ENCODE measurements at places on chromosomes 2 and 18. TPM values are rescaled to one million over a fixed set of nuclear protein-coding genes. Genes with fewer than 3 reads are reported as not detected.

GRCh38 chr2:215215637-215216036, 77.2 kb upstream of the ABCA12 start:
- H3K4me1 ChIP-seq, result 0 out of 2 replicates have a peak, but pooled peaks cover 3% of the 10 kb centered on the region
- H3K4me3 ChIP-seq, result no peak overlapping the region
- DNase-seq, result no peak
- H3K36me3 ChIP-seq, result no peaks in the 10 kb centered on the region
- no peaks in the 10 kb centered on the region for H3K27me3 ChIP-seq

GRCh38 chr18:5627776-5628511, 84.1 kb upstream of the EPB41L3 start:
- no peaks in the 10 kb centered on the region for H3K4me1 ChIP-seq
- no peak overlapping the region for H3K4me3 ChIP-seq
- no peaks in the 10 kb centered on the region for H3K36me3 ChIP-seq
- no peak overlapping the region for H3K27ac ChIP-seq
- no peak for DNase-seq
- no peaks in the 10 kb centered on the region for H3K27me3 ChIP-seq

GRCh38 chr2:140861666-140862065, 1269.2 kb downstream of the LRP1B start:
- H3K4me1 ChIP-seq, result no peaks in the 10 kb centered on the region
- H3K27ac ChIP-seq, result no peak overlapping the region
- no peak for DNase-seq
- no peaks in the 10 kb centered on the region for H3K36me3 ChIP-seq
- H3K27me3 ChIP-seq, result no peaks in the 10 kb centered on the region
- H3K4me3 ChIP-seq, result no peak overlapping the region

DNA sequence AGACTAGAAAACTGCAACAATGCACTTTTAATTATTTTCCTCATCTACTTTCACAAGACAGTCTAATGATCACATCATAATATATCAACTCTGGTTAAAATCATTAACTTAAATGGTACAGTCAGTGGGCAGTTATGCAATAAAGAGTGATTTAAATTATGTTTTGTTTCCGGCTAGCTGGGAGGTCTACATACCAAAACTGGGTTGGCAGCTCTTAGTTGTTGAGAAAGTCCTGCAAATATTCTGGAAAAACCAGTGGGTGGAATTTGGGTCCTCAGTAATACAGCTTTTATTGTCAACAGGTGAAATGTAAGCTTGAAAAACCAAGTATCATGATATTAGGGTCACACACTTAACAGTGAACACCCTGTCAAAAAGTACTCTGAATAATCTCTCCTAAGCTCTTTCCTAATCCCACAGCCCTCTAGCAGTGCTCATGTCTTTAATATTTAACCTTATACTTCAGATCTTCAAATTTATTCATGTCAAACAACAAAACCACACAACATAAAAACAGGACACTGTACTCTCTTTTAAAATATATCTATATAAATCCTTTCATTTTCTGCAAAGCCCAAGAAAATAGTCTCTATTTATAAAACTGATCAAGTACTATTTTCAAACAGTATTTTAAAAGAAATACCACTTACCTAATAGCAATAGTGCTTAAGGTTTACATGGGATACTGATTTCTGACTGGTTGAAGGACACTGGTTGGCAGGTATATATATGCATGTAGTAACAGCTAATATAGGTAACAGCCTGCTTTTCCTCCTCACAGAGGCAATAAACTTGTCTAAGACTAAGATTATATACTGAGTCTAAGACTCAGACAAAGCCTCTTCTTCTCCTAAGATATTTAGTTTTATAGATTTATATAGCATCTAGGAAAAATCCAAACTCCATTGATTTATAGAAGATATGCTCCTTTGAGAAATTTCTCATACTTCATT, 103.8 kb downstream of the GAREM1 start:
- DNase-seq, result no peak
- no peaks in the 10 kb centered on the region for H3K27me3 ChIP-seq
- no peaks in the 10 kb centered on the region for H3K36me3 ChIP-seq
- H3K4me1 ChIP-seq, result peaks cover 92% of the 10 kb centered on the region

DNA sequence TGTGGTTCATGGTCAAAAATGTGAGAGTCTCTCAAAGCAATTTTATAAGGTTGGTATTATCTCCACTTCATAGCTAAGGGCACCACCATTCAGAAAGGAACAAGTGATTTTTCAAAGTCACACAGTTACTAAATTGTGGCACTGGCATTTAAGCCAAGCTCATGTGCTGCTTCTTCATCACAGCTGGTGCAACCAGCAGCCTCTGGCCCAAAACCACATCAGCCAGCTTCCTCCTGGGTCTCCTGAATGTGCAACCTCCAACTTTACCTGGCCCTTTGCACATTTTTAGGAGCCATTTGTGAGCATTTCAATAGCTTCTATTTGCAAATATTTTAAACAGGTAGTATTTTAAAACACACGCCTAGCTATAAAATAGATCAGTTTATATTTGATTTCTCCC, 293.7 kb downstream of the BCL11A start:
- no peak for DNase-seq
- no peaks in the 10 kb centered on the region for H3K27me3 ChIP-seq
- H3K4me1 ChIP-seq, result no peaks in the 10 kb centered on the region
- no peak overlapping the region for H3K27ac ChIP-seq
- no peak overlapping the region for H3K4me3 ChIP-seq
- no peaks in the 10 kb centered on the region for H3K36me3 ChIP-seq

GRCh38 chr2:161436411-161436810, 20.3 kb downstream of the TBR1 start:
- H3K4me3 ChIP-seq, result no peak overlapping the region
- H3K27ac ChIP-seq, result no peak overlapping the region
- no peaks in the 10 kb centered on the region for H3K36me3 ChIP-seq
- H3K27me3 ChIP-seq, result no peaks in the 10 kb centered on the region
- H3K4me1 ChIP-seq, result no peaks in the 10 kb centered on the region

GRCh38 chr2:205565142-205565522, 117.2 kb upstream of the NRP2 start:
- H3K4me1 ChIP-seq, result no peaks in the 10 kb centered on the region
- no peak overlapping the region for H3K27ac ChIP-seq
- no peaks in the 10 kb centered on the region for H3K36me3 ChIP-seq
- no peak for DNase-seq

GRCh38 chr2:238525990-238526389, 99.3 kb downstream of the ASB1 start:
- H3K4me1 ChIP-seq, result no peaks in the 10 kb centered on the region
- H3K36me3 ChIP-seq, result no peaks in the 10 kb centered on the region
- H3K27me3 ChIP-seq, result peaks cover 94% of the 10 kb centered on the region
- no peak overlapping the region for H3K27ac ChIP-seq

DNA sequence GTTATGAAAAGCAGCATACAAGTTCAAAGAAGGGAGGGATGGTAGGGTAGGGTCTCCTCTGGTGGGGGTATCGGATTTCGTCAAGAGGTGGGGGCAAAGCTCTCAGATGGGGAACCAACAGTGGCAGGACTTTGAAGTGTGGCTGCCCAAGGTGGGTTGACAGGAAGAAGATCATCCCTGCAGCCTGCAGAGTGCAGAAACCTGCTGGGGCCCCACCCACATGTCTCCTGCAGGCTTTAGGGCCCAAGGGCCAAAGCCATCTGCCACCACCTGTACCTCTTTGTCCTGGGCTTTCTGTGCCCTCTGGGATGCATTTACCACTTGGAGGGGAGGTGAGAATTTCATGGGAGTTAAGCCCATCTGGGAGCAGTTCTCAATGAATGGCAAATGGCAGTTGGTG, 42.7 kb downstream of the KCNF1 start:
- H3K27me3 ChIP-seq, result no peaks in the 10 kb centered on the region
- H3K27ac ChIP-seq, result no peak overlapping the region
- no peaks in the 10 kb centered on the region for H3K36me3 ChIP-seq
- H3K4me1 ChIP-seq, result no peaks in the 10 kb centered on the region
- no peak overlapping the region for H3K4me3 ChIP-seq

- H3K27ac ChIP-seq, result no peak overlapping the region
- H3K27me3 ChIP-seq, result peaks cover 71% of the 10 kb centered on the region
- no peak for DNase-seq
- no peak overlapping the region for H3K4me3 ChIP-seq
- H3K4me1 ChIP-seq, result no peaks in the 10 kb centered on the region
- H3K36me3 ChIP-seq, result no peaks in the 10 kb centered on the region
Measured at GRCh38 chr2:26591619-26592505, 49.3 kb downstream of the CIB4 start.

GRCh38 chr2:199395311-199395710, 62.4 kb downstream of the SATB2 start:
- H3K4me3 ChIP-seq, result no peak overlapping the region
- H3K4me1 ChIP-seq, result no peaks in the 10 kb centered on the region
- no peaks in the 10 kb centered on the region for H3K36me3 ChIP-seq
- H3K27me3 ChIP-seq, result no peaks in the 10 kb centered on the region

DNA sequence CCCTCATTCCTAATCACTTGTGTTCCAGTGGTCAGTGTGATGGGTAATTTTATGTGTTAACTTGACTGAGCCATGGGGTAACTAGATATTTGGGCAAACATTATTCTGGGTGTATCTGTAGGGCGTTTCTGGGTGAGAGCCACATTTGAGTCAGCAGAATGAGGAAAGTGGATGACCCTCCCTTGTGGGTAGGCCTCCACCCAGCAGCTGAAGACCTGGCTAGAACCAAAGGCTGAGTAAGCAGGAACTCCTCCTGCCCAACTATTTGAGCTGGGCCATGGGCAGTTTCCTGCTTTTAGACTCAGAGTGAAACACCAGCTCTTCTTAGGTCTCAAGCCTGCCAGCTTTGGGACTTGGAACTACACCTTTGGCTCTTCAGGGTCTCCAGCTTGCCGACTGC, 141.8 kb downstream of the ACKR3 start:
- H3K27me3 ChIP-seq, result peaks cover 8% of the 10 kb centered on the region
- no peaks in the 10 kb centered on the region for H3K36me3 ChIP-seq
- DNase-seq, result peak; percentile 83
- no peak overlapping the region for H3K4me3 ChIP-seq

DNA sequence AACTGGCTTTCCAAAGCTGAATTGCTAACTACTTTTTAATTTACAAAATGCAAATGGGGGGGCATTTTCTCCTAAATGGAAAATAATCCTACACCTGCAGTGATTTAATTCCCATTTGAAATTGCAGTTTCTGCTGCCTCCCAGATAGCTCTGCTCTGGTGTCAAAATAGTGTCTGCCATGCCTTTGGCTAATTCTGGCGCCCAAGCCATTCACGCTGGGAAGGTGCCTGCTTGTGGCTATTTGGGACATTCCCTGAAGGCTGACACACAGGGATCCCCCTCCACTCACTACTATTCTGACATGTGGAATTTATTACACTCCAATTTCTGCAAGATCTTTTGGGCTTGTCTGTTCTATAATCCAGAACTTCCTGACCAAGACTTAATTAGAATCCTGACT, 128.3 kb upstream of the SIX3 start:
- no peaks in the 10 kb centered on the region for H3K36me3 ChIP-seq
- H3K4me3 ChIP-seq, result no peak overlapping the region
- H3K27me3 ChIP-seq, result peaks cover 10% of the 10 kb centered on the region
- peak; percentile 25 for DNase-seq
- no peaks in the 10 kb centered on the region for H3K4me1 ChIP-seq

DNA sequence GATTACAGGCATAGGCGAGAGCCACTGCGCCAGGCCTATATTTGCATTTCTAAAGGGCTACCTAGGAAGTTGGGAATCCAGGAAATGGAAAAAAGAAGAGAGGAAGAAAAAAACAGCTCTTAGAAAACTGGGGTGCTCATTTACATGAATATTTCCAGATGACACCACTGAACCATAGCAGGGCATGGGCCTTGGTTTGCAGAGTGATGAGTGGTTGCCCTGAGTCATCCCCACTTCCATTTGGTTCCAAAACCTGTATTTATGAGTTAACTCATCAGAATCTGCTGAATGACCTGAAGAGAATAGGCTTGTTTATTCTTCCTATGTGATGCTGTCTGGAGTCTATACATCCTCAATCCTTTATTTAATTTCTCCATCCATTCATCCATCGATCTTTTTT, 36.2 kb downstream of the EHD3 start:
- H3K36me3 ChIP-seq, result no peaks in the 10 kb centered on the region
- no peak for DNase-seq
- no peaks in the 10 kb centered on the region for H3K27me3 ChIP-seq
- no peaks in the 10 kb centered on the region for H3K4me1 ChIP-seq

DNA sequence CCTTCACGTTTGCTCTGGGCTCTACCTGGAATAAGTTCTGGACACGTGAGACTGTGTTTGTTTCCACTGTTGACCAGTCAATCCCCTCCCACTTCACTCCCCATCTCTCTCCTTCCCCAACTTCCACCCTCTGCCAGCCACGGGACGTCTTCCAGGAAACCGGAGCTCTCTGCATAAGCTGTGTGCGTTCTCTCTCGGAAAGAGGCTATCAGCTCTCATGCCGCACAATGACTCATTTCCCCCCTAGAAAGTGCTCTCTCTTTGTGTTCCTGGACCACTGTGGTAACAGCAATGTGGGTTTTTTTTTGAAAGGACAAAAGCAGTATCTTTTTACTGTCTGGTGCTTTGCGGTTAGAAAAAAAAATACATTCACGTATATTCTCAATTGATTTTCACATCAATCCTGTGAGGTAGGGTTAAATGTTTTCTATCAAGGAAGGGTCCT, 10.2 kb downstream of the PROKR1 start:
- no peaks in the 10 kb centered on the region for H3K4me1 ChIP-seq
- no peak for DNase-seq
- H3K27me3 ChIP-seq, result peaks cover 50% of the 10 kb centered on the region
- H3K27ac ChIP-seq, result no peak overlapping the region

- H3K4me3 ChIP-seq, result no peak overlapping the region
- H3K4me1 ChIP-seq, result no peaks in the 10 kb centered on the region
- no peaks in the 10 kb centered on the region for H3K36me3 ChIP-seq
- H3K27ac ChIP-seq, result no peak overlapping the region
- no peaks in the 10 kb centered on the region for H3K27me3 ChIP-seq
- no peak for DNase-seq
Measured at GRCh38 chr2:182031956-182032355, 46.3 kb downstream of the PPP1R1C start.

DNA sequence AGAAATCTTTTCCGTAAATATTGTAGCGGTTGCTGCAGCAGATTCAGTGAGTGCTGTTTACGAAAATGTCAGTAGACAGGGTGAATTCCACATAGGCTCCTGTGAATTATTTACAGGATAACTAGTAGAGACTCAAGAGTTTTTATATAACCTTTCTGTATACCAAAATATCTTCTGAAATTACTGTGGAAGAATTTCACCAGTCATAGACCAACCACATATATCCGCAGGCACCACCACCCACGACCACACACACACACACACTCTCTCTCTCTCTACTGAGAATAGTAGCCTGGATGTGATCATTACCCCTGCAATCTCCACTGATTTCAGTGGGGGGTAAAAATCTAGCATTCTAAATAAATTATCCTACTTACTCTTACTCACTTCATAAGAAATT, 341.8 kb downstream of the RBM43 start:
- H3K27me3 ChIP-seq, result no peaks in the 10 kb centered on the region
- no peaks in the 10 kb centered on the region for H3K36me3 ChIP-seq
- H3K4me1 ChIP-seq, result no peaks in the 10 kb centered on the region
- no peak overlapping the region for H3K4me3 ChIP-seq

GRCh38 chr18:74166386-74166785, 18.1 kb downstream of the TIMM21 start:
- H3K27ac ChIP-seq, result no peak overlapping the region
- H3K4me3 ChIP-seq, result no peak overlapping the region
- H3K36me3 ChIP-seq, result no peaks in the 10 kb centered on the region
- peaks cover 19% of the 10 kb centered on the region for H3K27me3 ChIP-seq

Gene RGPD8
- total RNA-seq, result 5.0 TPM

Gene UNC50
- 46.0 TPM for total RNA-seq

Gene TUBA4B
- not detected for total RNA-seq

Gene TRIM43
- total RNA-seq, result not detected

Gene PSMG2
- total RNA-seq, result 107 TPM

Gene ARMC9
- total RNA-seq, result 23.4 TPM

Gene SLC20A1
- total RNA-seq, result 99.9 TPM

Gene PLCD4
- total RNA-seq, result 0.74 TPM

Gene ACADL
- 0.24 TPM for total RNA-seq

Gene CTAGE1
- not detected for total RNA-seq

Gene KANSL1L
- 8.6 TPM for total RNA-seq

Data from PC-9 (cell line).